NCI-H2107 (cell line): ENCODE measurements at places on chromosomes 12 and 14.
A peak's percentile ranks its signal among the peaks of the same experiment; 100 is the strongest.

GRCh38 chr12:56487448-56488040, 417 bp downstream of the GLS2 start:
- DNase-seq, result peak; percentile 38

GRCh38 chr14:90603336-90603735, 206.5 kb downstream of the CALM1 start:
- no peak for DNase-seq

- DNase-seq, result peak; percentile 73
These were observed 6.6 kb downstream of the CARMIL3 start for GRCh38 chr14:24058260-24058950.

- no peak for DNase-seq
These were observed 40.9 kb upstream of the PLEKHA5 start for GRCh38 chr12:19088606-19089005.

DNA sequence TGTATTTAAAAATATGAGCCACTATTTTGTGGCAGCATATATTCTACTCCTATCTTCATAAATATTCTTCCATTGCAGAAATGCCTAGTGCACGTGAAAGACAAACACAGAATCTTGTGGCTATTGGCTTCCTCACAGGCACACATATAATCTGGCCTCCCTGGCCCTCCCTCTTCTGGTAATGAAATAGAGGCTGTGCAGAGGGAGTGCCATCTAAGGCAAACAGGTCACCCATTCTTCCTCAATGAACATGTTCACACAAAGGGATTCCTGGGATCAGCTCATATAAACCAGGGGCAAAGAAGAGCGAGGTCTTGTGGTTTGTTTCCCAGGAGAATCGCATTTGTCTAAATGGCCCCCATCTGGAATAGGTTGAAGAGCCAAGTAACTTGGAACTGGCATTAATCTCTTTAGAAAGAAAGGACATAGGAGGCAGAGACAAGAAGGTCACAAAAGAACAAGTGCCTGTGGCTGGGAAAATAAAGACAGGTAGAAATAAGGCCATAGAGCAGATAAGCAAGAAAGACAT, 171.6 kb upstream of the PTPRQ start:
- DNase-seq, result no peak

- no peak for DNase-seq
These were observed 119.9 kb downstream of the DENND5B start for GRCh38 chr12:31471051-31471450.

DNA sequence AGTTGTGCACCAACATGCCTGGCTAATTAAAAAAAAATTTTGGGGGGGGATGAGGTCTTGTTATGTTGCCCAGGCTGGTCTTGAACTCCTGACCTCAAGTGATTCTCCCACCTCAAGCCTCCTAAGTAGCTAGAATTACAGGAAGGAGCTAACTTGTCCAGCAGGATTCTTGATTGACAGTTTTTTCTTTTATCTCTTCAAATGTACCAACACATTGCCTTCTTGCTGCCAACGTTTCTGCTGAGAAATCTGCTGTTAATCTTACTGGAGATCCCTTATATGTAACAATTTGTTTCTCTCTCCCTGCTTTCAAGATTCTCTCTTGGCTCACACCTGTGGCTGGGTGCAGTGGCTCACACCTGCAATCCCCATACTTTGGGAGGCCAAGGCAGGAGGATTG, 22.4 kb upstream of the MARK3 start:
- DNase-seq, result no peak

GRCh38 chr12:79420146-79420618, 270.6 kb downstream of the PAWR start:
- no peak for DNase-seq

DNA sequence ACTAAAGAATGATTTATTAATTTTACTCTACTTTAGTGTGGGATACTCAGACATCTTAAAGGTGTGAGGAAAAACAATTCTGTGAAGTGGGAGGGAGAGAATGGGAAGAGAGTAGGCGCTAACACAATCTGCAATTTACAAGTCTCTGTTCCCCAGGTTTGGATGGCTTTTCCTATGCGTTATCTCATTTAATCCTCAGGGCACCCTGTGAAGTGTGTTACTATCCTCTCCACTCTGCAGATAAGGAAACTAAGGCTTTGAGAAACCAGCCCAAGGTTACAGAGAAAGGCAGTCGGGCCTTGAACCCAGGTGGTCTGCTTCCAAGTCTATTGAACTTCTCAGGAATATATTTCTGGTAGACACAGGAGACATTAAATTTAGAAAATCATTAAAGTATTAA, 36.2 kb upstream of the TUBA1C start:
- no peak for DNase-seq

DNA sequence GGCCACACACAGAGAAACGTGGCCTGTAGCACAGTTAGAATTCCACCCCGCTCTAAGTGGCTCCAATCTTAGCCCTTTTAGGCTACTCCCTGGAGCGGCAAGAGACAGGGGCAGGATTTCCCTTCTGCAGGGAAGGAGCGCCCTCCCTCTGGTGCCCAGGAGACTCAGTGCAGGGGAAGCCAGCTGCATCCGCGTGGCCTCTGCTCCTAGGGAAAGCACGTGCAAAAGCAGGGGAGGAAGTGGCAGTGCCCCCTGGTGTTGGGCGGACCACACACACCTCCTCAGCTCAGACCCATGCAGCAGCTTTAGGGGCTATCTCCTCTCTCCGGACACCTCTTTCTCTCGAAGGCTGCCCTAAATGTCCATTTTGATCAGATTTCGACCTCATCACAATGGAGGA, 50.0 kb downstream of the SPRING1 start:
- DNase-seq, result no peak

- DNase-seq, result no peak
These were observed 32.2 kb downstream of the STK38L start for GRCh38 chr12:27276275-27276674.

- no peak for DNase-seq
These were observed 6.5 kb downstream of the TMEM119 start for GRCh38 chr12:108591267-108591980.

DNA sequence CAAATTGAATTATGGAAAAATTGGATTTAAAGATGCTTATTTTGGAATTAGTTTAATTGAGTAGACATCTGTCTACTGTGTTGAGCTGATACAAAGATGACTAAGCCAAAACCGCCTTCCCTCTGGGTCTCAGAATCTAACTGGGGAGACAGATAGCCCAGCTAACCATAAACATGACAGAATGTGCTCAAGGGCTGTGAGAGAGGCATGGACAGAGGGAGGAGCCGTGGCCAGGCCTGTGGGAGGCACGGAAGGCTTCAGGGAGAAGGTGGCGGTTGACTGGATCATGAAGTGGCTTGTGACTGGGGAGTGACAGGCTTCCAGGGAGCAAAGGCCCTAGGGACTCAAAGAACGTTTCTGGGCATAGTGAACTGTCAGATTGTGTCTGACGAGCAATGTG, 74.6 kb downstream of the DACT1 start:
- DNase-seq, result no peak

GRCh38 chr12:89073027-89073398, 279.3 kb downstream of the DUSP6 start:
- DNase-seq, result peak; percentile 11
